ENCODE measurements at places on chromosomes 6 and 20.

- peak; percentile 63 for DNase-seq
These were observed 388.4 kb upstream of the JARID2 start for GRCh38 chr6:14857501-14857900.

GRCh38 chr20:41956338-41957074 lies 338.3 kb upstream of the CHD6 start:
- DNase-seq = no peak

DNA sequence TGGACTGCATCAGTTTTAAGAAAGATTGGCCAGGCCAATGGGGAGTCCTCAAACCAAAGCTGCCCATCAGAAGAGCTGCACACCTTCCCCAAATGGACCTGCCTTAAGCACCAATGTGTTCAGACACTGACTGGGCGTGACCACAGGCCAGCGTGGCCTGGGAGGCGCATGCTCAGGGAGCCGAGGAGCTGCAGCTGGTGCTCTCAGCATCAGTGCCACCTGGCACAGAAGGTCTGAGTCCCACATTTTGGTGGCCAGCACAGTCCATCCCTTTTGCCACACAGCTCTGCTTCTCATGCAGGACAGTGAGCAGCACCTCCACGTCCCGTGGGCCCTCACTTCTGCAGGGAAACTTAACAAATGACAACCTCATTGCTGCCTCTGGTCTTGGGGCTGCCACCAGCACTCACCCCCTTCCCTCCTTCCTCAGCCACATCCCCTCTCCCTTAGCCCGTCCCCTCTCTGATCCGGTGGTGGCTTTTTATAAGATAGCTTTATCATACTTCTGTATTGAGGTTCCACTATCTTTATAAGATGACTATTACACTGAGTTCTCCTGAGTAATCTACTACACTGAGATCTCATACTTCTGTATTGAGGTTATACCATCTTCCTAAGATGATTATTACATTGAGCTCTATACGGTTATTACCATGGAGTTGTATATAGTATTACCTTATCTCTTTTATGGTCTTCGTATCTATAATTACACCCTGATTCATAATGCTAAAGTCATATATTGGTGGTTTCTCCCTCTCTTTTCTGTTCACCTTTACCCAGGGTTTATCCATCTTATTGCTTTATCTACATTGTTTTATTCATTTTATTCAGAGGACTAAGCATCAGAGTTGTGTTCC lies 109.1 kb downstream of the TOX2 start:
- no peak for DNase-seq

- DNase-seq = no peak
These were observed 10.1 kb downstream of the FIG4 start for GRCh38 chr6:109701221-109701620.

DNA sequence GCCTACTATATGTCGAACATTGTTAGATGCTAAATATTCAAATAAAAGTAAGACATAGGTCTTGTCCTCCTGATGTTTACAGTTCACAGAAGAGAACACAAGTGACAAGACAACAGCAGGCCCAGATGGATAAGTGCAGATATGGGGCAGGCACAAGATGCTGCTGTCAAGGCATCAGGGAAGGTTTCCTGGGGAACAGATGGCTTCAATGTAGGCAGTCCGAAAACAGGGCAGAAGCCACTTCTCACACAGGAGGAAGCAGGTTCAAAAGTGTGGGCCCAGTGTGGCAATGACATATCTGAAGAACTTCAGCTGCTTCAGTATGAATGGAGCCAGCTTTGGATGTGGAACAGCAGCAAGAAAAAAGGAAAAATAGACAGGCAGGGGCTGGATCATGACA lies 32.5 kb downstream of the HLA-DPB1 start:
- no peak for DNase-seq

GRCh38 chr20:12874933-12875332 lies 133.8 kb upstream of the SPTLC3 start:
- DNase-seq = no peak

GRCh38 chr20:63737695-63737944 lies 1.2 kb downstream of the LIME1 start:
- DNase-seq = no peak

- DNase-seq = no peak
These were observed 1.1 kb downstream of the BAG2 start for GRCh38 chr6:57173056-57173885.

DNA sequence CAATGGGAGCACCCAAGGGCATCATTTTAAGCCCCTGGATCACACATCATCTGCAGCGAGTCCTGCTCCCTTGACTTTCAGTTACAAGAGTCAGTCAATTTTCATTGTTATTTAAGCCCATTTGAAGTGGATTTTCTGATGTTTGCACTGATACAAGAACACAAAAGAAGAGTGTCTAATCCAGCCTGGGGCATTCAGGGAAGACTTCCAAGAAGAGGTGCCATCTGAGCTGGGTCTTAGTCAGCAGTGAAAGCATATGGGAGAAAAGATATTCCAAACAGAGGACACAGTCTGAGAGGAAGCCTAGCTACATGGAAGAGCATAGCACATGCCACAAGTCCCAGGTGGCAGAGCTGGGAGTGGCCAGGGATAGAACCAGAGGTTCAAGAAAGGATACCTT lies 10.4 kb upstream of the FOXP4 start:
- no peak for DNase-seq

- no peak for DNase-seq
These were observed 20.8 kb downstream of the RBM39 start for GRCh38 chr20:35721219-35721618.

GRCh38 chr6:135209803-135210202 lies 28.7 kb downstream of the MYB start:
- no peak for DNase-seq

- no peak for DNase-seq
These were observed 102.6 kb upstream of the MLN start for GRCh38 chr6:33906439-33906838.

DNA sequence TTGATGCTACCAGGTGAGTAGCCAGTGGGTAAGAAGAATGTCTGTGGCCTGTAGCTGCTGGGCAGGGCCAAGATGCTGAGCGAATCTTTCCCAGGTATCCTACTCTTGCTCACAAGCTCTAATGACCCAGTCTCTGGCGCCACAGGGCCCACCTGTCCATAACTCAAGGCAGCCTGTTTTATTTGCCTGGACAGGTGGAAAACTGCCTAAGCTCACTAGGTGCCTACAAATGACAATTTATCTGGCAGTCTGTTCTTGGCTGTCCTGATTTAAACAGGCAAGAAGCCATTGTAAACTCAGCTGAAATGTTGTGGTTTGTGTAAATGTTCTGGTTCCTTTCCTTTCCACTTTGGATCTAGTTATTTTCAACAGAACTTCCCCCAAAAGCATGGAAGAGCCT lies 113.3 kb downstream of the TCP11 start:
- DNase-seq = no peak

- no peak for DNase-seq
These were observed 42.9 kb downstream of the BCAS4 start for GRCh38 chr20:50837532-50838321.

GRCh38 chr20:51487565-51488268 lies 54.8 kb downstream of the NFATC2 start:
- DNase-seq = no peak

DNA sequence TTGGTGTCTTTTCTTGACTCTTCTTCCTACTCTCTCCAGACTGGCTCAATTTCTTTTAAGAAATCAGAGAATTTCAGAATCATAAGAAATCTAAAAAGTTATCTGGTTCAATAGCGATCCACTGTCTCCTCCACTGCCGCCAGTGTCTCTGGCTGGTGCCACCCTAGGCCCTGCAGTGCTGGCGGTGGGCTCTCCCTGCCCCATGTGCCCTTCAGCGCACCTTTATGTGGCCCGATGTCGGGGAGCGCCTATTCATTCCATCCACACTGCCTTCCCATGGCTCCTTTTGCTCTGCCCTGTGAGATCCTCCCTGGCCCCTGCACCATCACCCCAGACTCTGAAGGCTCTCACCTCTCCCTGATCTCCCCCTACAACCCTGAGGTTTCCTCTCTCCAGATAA lies 62.8 kb downstream of the TBXT start:
- no peak for DNase-seq

DNA sequence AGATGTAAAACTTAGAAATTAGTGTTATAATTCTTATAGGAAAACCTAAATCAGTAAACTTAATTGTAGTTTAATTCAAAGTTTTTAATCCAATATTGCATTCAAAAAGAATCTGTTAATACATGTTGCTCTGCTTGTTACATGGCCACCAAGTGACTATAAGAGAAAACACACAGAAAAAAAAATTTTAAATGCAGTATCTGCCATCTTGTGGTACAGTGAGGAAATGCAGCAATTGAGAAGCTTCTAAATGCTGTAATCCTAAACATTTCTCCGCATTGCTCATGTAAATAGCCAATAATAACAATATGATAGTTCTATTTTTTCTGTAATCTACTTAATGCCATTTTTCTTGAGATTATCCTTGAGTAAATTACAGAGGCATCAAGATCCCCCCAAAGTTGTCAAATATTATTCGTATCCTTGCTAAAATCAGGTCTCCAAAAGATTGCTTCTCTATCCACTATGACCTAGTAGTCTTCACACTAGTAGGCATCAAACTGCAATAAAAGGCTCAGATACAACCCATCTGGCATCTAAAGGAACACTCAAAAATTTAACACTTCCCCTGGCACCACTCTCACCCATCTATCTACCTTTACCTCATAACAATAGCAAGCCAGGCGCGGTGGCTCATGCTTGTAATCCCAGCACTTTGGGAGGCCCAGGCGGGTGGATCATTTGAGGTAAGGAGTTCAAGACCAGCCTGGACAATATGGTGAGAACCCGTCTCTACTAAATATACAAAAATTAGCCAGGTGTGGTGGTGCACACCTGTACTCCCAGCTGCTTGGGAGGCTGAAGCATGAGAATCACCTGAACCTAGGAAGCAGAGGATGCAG lies 34.6 kb downstream of the HDAC2 start:
- no peak for DNase-seq

DNA sequence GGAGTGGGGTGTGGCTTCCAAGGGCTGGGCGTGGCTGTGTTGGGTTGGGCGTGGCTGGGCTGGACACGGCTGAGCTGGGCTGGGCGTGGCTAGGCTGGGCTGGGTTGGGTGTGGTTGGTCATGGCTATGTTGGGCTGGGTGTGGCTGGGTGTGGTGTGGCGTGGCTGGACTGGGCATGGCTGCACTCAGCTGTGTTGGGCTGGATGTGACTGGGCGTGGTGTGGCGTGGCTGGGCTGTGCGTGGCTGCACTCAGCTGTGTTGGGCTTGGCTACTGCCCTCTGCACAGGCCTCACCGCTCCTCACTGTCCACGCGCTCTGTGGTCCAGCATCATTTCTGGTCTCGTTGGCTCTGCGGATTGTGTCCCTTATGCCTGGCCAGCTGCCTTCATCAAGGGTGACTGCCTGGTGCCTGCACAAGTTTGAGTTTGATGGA lies 43.5 kb upstream of the SLCO4A1 start:
- no peak for DNase-seq

All from activated CD4-positive, alpha-beta T cell treated with anti-CD3 and anti-CD28 coated beads for 1 hour (primary cell).